ENCODE measurements at places on chromosomes 3 and 15. TPM values are rescaled to one million over a fixed set of nuclear protein-coding genes. Genes with fewer than 3 reads are reported as not detected.

Gene DUOXA1
- 0.18 TPM for total RNA-seq

Gene TMC3
- not detected for total RNA-seq

Gene COMMD2
- total RNA-seq: 31.7 TPM

Gene C3orf80
- 1.8 TPM for total RNA-seq

Gene AADAC
- 20.8 TPM for total RNA-seq
